ENCODE measurements at places on chromosomes 5 and 9.

DNA sequence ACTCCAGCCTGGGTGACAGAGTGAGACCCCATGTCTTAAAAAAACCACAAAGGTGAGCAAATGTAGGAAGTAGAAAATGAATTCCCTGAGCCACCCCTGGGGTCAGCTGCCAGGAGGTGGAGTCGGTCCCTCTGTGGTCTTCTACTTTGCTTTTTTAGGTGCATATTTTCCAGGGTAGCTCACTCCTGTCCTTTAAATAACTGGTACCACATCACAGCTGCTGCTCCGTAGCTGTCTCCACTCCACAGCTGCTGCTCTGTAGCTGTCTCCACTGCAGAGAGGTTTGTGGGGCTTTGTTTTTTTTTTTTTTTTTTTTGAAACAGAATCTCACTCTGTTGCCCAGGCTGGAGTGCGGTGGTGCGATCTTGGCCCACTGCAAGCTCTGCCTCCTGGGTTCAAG lies 8.9 kb downstream of the WDR5 start:
- no peak for DNase-seq

DNA sequence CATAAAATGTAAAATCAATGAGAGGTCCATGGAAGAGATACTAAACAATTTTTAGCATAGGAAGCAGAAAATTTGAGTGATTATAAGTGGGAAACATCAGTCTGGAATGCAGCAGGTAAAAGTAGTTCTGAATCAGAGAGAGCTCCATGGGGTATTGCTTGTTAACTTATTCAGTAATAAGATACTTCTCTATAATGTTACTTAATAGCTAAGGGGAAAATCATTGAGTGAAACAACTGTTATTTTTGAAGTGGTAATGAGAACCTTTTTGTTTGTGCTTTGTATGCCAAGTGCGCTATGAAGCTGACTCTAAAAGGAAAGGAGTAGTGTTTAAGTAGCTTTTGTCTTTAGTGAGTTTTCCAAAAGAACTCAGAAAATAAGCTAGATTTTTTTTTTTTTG lies 95.2 kb downstream of the ERBIN start:
- no peak for DNase-seq

- DNase-seq: no peak
Measured at GRCh38 chr9:98064623-98065392, 8.3 kb downstream of the NANS start.

DNA sequence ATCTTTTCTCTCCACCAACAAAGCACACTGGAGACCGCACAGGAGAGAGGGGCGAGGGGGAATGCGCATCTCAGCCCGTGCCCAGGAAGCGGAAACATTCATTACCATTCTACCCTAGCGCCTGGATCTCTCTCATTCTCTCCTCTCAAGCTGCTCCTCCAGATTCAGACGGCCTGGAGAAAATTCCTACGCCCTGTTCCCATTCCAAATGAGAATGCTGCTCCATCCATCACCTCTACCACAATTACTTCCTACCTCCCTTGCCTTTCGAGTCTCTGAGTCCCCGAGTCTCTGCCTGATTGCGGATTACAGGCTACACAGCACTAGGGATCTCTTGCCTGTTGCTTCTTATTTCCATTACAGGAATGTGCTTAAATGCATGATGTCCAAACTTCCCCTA lies 6.7 kb downstream of the DDX31 start:
- no peak for DNase-seq

GRCh38 chr9:36288070-36288469 lies 29.8 kb upstream of the GNE start:
- DNase-seq: no peak

DNA sequence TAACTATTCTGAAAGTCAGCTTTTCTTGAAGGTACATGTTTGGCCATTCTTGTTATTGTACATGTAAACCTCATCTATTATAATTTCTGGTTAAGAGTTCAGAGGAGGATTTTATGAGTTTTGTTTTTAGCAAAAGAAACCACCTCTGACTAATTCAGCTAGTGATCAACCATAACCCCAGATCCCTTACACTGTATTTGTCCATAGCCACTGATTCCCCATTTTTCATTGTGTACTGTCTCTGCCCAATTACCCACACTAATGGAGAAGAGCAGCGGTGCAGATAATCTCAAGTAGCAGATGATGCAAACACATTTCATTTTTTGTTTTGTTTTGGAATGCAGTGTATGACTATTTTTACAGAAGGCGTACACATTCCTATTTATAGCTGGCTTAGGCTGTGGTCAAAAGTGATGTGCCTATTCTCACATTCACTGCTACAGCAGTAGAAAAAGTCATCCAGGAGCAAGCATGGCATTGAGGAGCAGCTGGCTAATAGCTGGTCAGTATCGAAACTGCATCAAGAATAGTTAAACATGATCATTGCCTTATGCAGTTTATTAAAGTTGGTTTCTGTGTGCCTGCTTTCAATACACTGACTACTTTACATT lies 988.3 kb downstream of the DTWD2 start:
- no peak for DNase-seq

- DNase-seq: no peak
Measured at GRCh38 chr9:84750152-84750865, 80.8 kb downstream of the NTRK2 start.
